Activated T-cell treated with anti-CD3 and anti-CD28 coated beads, Interleukin-2, amount 50 U/mL, for 72 hours (primary cell): ENCODE measurements at places on chromosomes 3 and 15. TPM values are rescaled to one million over a fixed set of nuclear protein-coding genes. Genes with fewer than 3 reads are reported as not detected.

DNA sequence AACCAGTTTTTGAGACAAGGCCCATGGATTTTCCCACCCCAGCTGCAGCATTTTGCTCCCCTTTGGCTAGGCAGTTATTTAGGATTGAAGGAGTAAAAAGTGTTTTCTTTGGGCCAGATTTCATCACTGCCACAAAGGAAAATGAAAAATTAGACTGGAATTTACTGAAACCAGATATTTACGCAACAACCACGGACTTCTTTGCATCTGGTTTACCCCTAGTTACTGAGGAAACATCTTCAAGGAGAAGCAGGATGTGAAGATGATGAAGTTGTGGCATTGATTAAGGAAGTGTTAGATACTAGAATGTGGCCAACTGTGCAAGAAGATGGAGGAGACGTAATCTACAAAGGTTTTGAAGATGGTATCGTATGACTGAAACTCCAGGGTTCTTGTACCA lies 165.2 kb upstream of the MYRIP start:
- H3K27ac ChIP-seq, result no peak overlapping the region
- no peak overlapping the region for H3K4me3 ChIP-seq
- DNase-seq, result no peak
- H3K27me3 ChIP-seq, result peaks cover 17% of the 10 kb centered on the region
- peaks cover 16% of the 10 kb centered on the region for H3K4me1 ChIP-seq
- no peaks in the 10 kb centered on the region for H3K36me3 ChIP-seq

DNA sequence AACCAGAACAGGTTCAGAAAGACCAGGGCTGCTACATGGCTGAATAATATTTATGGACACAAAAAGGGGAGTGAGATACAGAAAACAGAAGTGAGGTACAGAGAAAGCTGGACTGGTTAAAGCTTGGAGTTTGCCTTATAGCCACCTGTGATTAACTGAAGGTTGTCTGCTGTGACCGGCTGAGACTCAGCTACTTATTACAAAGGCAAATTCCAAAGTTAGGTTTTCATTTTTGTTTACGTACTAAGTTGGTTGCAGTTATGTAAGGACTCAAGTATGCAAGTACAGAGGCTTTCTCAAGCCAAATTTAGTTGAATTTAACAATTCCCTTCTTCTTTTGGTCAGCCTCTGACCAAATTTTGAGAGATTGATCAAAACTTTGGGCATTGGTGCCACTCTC lies 264.6 kb downstream of the THSD4 start:
- no peak overlapping the region for H3K4me3 ChIP-seq
- H3K4me1 ChIP-seq, result no peaks in the 10 kb centered on the region
- H3K27ac ChIP-seq, result no peak overlapping the region
- no peak for DNase-seq
- no peaks in the 10 kb centered on the region for H3K36me3 ChIP-seq
- H3K27me3 ChIP-seq, result no peaks in the 10 kb centered on the region

The SKOR1 gene
- 0.31 TPM for total RNA-seq

- H3K4me1 ChIP-seq, result no peaks in the 10 kb centered on the region
- no peaks in the 10 kb centered on the region for H3K36me3 ChIP-seq
- no peak overlapping the region for H3K27ac ChIP-seq
Observed at GRCh38 chr3:109025896-109026295, 72.2 kb upstream of the GUCA1C start.

DNA sequence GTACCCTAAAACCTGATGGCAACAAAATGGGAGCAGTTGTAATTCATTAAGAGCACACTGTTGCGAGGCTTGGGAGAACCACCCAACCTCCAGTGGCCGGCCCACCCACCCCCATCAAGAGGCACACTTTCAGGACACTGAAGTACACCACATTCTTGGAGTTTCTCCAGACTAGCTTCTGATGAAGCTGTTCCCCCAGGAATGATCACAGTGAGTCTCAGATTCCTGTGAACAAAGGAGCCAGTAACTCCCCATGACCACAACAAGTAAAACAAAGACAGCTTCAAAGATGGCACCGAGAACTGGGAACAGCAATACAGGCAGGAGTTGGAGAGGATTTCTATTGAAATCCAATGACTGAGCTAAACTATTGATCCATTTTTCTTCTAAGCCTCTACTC lies 126.0 kb downstream of the ST8SIA2 start:
- H3K4me3 ChIP-seq, result no peak overlapping the region
- H3K4me1 ChIP-seq, result peaks cover 11% of the 10 kb centered on the region
- no peak for DNase-seq
- no peaks in the 10 kb centered on the region for H3K36me3 ChIP-seq
